ENCODE measurements at places on chromosomes 6 and 20.

GRCh38 chr6:76992553-76992952 is 470.7 kb downstream of the HTR1B start:
- DNase-seq = no peak

GRCh38 chr6:25564943-25565342 is 87.1 kb upstream of the SCGN start:
- DNase-seq = no peak

- no peak for DNase-seq
Observed at GRCh38 chr6:154876486-154877280, 118.4 kb upstream of the TIAM2 start.

- DNase-seq = no peak
Observed at GRCh38 chr6:44940367-44940766, 387.8 kb upstream of the RUNX2 start.

GRCh38 chr20:17743677-17744076 is 43.9 kb downstream of the BANF2 start:
- no peak for DNase-seq

DNA sequence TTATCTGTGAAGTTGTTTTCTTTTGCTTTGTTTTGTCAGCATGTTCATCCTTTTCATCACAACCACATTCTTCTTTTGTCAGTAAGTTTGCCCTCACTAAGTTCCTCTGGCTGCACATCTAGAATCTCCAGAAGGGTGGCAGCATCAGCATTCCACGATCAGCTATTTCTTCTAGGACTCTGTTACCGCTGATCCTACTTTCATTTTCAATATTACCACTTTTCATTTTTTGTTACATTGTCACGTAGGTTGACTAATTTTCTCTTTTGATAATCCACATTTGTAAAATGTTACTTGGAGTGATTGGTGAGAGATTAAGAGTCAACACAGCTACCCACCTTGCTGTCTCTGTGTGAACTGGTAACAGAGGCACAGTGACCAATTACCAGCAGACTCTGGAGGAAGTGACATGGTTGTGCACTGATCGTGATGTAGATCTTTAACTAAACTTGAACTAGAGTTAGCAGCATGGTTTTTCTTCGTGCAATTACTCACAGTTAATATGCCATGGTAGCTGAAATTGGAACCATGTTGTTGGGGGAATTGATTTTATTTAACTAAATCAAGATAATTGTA is 307.9 kb upstream of the SLC35B3 start:
- DNase-seq = peak; percentile 55

DNA sequence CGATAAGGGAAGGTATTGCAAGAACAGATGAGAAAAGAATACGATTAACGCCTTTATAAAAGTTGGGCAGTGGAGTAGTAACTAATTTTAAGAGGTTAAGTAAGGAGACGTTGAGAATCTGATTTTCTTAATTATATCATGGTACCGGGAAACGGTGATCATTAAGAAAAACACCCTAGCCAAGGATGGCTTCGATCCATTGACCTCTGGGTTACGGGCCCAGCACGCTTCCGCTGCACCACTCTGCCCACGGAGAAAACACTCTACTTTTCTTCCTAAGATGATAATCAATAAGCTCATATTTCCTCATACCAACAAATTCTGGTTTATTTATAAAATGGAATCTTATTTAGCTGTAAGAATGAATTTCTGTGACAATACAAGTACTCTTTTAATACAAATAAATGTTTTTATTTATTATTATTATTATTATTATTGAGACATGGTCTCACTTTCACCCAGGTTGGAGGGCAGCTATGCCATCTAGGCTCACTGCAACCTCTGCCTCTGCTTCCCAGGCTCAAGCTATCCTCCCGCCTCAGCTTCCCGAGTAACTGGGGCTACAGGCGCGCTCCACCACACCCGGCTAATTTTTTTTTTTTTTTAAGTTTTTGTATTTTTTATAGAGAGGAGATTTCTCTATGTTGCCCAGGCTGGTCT is 8.3 kb downstream of the POM121L2 start:
- DNase-seq = peak; percentile 16

All from activated CD4-positive, alpha-beta T cell treated with anti-CD3 and anti-CD28 coated beads, Interleukin-2, amount 10 ng/mL, durations not matched to agents 24 days and 14 days (primary cell).